Skin of body (tissue), 3 donors: ENCODE measurements at places on chromosomes 16 and 17.
A peak's percentile ranks its signal among the peaks of the same experiment; 100 is the strongest.

DNA sequence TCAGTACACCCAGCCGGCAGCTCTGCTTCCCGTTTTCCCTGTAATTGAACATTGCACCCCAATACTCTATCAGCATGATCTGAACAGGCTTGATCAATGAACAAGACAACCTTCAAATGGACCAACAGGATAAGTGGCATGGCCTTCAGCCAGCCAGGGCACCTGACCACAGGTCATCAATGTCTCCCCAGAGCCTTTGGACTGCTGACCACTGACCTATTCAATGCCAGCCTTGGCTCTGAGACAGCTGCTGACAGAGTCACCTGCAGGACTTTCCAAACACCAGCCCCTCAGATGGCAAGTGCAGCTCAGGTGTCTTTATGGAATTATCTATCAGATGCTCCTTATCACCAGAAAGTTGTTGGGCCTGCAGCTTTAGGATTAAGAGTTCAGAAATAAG, 462.9 kb upstream of the ASIC2 start:
- DNase-seq, result no peak

DNA sequence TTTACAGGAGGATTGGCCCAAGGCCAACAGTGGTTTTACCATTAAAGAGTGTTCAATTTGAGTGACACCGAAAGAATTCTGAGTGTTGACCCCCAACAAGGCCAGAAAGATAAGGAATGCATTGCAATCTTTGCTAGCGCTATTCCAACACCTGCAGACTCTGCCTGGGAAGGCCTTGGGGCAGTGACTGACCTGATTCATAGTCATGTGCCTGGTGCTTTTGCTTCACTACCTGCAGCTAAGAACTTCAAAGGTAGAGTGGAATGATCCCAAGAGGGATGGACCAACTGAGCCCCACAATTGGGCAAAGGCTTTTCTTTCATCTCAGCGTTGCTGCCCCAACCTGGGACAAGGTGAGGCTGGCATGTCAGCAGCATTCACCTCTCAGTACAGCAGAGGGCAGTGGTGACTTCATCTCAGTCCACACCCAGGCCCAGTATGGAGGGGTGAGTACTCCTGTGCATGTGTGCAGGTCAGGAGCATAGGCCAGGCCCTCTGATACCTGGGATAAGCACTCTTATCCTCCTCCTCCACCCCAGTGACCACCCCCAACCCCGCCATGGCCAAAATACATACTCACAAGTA, 149.6 kb upstream of the GNAO1 start:
- DNase-seq, result no peak

GRCh38 chr17:44905006-44906000, 6.1 kb upstream of the EFTUD2 start:
- DNase-seq, result no peak

DNA sequence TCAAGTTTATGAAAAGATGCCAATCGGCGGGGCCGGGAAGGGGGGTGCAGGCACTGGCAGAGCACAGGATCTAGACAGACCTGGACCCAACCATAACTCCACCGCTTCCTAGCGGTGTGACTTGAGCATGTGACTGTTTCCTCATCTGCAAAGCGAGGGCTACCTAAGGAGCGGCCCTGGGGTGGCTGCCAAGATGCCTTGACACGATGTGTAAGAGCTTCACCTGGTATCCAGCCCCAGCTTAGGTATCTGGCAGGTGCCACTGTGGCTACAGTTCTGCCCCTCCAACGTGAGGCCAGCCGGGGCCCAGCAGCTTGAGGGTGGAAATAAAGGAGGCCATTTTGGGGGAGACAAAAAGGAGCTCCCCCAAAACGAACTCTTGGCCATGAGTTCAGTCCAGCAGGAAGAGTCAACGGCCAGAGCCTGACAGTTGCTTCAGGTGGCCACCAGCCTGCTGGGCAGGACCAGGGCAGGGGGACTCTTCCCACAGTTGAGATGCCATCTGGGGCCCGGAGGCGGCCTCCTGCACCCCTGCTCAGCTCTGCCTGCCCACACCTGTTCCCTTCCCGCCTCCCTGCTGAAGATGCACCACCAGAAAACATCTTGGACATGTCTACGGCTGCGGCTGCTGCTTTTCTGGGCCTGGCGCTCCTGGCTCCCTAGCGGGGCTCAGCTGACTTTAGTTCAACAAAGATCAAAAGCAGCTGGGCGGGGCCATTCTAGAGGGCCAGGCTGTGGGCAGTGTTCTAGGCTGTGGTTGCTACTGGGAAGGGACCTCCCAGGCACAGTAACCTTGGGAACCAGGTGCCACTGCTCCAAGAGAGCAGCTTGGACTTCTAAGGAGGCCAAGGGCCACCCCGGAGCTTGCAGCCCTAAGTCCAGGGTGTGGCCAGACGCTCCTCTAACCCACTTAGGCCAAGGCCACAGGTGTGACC, 3.4 kb upstream of the MTSS2 start:
- DNase-seq, result no peak

DNA sequence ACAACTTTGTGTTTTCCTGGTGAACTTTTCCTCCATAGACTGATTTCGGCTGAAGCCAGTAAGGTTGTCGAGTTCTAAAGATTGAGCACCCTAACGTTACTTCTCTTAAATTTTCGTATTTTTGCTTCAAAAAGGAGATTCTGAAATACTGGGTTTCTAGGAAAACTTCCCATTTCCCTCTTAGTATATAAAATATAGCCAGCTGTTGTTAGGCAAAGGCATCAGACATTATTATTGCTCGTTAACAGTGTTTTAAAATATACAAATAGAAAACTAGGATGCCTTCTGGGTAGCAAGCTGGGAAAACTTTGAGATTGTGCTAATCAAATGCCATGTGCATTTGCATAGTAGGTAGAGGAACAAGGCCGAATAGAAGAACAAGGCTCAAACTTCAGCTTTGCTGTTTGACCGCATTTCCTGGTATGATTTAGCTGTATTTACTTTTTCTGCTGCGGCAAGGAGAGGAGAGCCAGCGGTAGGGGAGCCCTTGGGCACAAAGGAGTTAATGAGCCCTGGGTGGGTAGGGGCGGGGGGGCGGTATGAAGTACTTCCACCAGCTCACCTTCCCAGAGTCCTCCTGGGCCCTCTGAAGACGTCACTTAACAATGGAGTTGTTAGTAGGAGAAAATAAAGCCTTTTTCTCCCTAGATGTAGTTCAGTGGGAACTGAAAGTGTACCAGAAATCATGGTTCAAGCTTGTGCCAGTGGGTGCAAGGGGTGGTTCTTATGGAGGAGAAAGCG, 151.9 kb downstream of the MSI2 start:
- DNase-seq, result no peak

DNA sequence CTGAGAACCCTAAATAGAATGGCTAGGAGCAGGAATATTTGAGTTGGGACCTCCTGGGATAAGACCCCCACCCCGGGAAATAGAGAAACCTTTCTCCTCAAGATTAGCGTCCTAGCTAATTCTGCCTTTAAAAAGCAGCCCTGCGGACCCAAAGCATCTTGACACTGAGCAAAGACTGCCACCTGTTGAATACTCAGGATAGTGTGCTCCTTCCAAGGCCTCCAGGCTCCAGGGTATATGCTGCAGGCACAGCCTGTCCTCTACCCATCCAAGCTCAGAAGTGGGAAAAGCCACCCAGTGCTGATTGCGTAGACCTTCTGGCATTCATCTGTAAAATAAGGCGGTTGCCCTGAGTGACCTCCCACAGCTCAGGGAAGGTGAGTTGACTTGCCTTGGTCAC, 456.2 kb upstream of the DYNLRB2 start:
- DNase-seq, result peak; percentile 82

DNA sequence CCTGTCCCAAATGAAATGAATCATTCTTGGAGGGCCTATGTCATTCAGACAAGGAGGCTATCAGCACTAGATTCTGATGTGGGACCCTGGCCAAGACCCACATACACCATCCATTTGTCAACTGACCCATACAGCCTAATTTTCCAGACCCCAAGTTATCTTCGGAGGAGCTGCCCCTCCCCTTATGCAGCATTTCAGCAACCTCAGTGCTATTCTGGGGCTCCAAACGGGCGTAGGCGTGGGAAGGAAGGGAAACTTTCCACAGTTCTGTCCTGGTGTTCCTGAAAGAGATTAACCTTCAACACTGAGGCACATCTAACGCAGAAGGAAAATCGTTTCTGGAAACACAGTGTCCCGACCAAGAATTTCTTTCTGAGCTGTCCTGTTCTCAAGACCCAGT, 86.7 kb downstream of the MYH11 start:
- no peak for DNase-seq

DNA sequence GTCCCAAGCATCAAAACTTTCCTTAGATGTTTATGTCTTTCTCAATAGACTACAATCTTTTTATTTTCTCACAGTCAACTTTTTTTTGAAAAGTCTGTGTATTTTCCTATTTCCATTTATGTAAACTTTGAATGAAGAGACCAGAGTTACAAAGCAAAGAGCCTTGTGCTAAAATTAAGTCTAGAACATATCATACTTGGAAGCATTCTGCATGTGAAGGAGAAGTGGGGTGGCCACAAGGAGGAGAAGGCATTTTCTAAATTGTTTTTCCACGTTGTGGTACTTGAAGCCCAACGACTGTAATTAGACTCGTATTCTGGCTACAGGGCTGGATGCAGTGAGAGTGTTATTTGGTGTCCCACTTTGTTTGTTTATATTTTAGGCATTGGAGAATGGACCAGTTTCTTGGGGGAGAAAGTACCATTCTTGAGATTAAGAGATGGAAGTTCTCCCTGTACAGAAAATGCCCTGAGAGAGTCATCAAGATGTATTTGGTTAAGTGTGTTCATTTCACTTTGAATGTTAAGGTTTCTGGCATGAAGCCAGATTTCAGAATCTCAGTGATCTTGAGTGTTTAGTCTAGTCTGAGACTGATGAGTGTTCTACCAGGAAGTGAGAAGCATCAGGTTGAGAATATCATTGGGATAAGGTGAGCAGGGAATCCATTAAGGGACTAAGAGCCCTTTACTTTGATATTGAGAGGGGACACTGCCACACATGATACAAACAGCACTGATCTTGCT, 71.6 kb downstream of the MAP2K6 start:
- no peak for DNase-seq

DNA sequence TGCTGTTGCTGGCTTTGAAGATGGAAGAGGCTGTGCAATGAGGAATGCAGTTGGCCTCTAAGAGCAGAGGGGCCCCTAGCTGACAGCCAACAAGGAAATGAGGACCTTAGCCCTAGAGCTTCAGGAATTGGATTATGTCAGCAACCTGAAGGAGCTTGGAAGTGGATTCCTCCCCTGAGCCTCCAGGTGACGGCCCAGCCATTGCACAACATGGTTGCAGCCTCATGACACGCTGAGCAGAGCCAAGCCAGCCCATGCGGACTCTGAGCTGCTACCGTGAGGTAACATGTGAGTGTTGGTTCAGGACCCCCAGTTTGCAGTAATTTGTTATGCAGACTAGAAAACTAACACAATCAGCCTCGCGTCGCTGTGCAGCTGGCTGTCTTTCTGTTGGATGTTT, 20.2 kb downstream of the CCDC42 start:
- DNase-seq, result no peak
